ENCODE measurements at places on chromosomes 7 and 10.

DNA sequence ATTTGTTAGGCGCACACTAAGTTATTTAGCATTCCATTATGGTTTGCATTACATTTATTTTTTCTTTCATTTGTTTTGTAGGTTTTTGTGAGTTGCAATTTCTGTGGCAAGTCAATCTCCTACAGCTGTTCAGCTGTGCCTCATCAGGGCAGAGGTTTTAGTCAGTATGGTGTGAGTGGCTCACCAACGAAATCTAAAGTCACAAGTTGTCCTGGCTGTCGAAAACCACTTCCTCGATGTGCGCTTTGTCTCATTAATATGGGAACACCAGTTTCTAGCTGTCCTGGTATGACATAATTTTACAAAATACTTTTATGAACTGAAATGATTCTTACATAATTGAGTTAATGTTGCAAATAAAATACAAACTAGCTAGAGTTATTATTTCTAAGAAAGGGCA is 29.5 kb downstream of the MIOS start:
- DNase-seq, result no peak

DNA sequence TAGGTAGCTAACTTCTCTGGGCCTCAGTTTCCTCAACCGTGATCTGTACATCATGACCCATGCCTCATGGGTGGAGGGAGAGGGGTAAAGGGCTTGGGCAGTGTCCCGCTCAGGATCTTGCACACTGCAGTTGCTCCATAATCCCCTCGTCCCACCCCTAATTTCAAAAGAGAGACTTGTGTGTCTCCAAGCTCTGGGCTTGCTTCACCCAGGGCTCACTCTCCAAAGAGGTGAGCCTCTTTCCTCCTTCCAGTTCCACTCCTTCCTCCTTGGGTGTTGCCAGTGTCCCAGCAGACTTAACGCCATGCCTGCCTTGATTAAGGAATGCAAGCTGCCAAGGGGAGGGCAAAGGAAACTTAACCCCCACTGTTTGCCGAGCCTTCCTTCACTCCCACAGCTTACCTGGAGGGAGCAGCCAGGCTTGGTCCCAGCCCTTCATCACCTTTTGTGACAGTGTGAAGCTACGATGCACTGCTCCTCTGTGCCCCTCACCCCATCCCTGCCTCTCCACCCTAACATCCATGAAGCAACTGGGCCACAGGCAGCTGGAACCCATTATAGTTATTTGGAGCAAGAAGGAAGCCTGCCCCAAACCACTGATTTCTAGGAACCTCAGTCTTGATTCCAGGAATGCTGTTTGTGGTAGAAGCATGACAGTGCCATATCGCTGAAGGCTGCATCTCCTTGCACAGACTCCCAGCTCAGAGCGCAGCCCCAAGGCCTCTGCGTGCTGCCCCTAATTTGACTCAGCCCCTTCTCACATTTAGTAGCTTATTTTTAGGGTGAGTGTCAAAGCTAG is 363.3 kb downstream of the TNS3 start:
- DNase-seq, result no peak

DNA sequence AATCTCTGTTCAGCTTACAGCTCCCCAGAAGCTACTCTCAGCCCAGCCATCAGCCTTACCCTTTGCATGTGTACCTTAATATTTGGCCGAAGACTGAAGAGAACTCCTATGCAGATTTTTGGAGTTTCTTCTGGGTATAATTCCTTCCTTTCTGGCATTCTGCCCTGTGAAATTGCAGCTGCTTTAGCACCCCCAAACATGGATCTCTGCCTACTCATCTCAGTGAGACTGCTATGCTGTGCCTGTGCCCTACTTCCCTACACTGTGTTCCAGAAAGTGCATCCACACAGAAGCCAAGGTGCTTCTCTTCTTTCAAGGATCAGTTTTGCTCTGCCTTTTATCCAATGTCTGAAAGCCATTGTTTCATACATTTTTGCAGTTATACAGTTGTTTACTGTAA is 81.6 kb downstream of the NPY start:
- DNase-seq, result no peak

DNA sequence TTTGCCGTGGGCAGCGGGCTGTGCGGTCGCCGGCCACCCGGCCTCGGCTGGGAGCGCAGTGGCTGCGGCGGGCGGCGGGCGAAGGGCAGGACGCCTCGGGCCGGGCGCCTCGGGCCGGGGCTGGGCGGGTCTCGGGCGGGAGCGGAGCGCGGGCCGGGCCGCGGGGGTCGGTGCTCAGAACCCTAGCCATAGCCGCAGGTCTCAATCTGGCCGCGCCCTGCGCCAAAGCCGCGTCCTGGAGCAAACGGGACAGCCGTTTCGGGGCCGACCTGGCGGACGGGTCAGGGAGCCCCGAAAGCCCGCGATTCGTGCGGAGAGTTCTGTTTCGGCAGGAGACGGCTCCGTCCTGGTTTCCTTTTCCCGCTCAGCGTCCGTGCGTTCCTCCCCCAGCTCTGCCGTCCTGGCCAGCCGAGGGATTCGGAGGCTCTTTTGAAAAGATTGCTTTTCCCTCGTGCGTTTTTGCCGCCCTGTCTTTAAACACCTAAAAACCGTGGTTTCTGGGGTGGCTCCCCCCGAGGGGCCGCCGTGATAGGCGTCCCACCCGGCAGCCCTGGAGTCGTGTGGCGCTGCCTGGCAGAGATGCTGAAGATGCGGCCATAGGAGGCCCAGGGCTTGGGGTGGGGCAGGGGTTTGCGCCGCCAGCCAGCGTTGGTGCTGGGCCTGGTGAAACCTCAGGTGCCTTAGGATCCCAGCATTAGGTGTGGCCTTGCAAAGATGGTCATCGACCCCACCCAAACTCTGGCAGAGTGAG is 727 bp downstream of the RET start:
- DNase-seq, result no peak

Data from NCI-H82 (cell line).